ENCODE measurements at places on chromosomes 6 and 20. TPM values are rescaled to one million over a fixed set of nuclear protein-coding genes. Genes with fewer than 3 reads are reported as not detected.

DNA sequence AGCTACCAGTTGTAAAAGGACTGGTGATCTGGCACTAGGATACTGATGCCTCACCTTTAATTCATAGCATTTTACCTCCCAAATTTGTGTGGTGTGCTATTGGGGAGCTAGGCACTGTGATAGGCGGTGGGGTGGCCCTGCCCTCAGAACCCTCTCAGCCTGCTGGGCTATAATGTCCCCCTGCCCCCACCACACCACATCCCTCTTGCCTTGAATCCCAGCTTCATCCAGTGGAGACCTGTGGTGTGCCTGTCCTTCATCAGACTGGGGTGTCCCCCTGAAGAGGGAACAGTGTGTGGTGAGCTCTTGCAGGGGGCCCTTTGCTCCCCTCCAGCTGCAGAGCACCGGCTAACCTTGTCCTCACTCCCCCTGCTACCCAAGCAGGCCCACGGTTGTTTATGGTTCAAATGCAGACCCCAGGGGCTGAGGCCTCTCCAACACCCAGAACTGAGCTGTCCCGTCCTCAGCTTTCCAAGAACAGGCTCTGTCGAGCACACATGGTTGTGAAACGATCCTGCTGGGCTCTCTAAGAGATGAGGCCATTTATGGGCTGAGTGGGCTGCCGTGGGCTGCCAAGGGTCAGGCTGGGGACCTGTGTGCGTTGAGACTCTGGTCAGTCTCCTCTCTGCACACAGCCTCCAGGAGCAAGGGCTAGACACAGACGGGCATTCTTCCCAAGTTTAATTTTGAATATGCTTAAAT is 26.9 kb upstream of the VEGFA start:
- peak; percentile 33 for DNase-seq

GRCh38 chr6:154229786-154230185 is 126.8 kb downstream of the IPCEF1 start:
- DNase-seq, result no peak

DNA sequence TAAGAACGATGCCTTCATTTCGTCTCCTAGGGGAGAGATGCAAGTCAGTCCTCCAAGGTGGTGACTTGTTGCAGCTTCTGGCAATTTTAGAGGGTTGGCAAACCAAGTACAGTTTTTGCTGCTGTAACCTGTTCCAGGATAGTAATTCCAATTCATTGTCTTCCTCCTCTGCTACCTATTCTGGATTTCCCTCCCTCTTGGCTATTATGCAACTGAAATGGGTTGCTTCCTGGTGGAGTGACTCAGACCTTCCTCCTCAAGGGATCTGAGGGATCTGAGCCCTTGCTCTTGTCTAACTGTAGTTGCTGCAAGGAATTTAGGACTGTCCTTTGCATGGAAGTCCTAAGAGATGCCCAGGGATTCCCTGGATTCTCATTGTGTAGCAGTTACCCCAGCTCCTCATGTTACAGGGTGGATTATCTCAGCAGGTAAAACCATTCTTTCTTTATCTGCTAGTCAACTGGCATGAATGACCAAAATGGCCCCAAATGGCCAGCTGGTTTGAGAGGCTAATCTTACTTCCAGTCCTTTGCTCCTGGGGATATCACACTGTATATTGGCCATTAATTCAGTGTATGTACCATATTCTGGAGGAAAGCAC is 17.6 kb upstream of the ELMO2 start:
- no peak for DNase-seq

DNA sequence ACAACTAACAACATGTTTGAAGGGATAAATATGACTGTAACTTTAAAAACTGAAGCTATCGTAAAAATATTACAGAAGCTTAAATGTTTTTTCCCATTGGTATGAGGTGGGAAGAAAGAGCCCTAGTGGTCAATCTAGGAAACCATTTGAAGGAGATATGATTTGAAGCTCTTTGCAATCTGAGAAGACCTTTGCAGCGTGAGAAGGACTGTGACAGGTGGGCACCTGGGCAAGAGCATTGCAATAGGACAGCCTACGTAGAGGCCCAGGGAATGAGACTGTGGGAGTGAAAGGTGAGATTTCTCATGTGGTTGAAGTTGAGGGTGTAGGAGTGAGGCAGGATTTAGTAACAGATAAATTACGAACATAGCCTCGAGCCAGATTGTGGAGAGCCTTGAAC is 108.0 kb upstream of the PDE7B start:
- no peak for DNase-seq

- DNase-seq, result no peak
Measured at GRCh38 chr20:38880952-38881735, 45.1 kb upstream of the FAM83D start.

DNA sequence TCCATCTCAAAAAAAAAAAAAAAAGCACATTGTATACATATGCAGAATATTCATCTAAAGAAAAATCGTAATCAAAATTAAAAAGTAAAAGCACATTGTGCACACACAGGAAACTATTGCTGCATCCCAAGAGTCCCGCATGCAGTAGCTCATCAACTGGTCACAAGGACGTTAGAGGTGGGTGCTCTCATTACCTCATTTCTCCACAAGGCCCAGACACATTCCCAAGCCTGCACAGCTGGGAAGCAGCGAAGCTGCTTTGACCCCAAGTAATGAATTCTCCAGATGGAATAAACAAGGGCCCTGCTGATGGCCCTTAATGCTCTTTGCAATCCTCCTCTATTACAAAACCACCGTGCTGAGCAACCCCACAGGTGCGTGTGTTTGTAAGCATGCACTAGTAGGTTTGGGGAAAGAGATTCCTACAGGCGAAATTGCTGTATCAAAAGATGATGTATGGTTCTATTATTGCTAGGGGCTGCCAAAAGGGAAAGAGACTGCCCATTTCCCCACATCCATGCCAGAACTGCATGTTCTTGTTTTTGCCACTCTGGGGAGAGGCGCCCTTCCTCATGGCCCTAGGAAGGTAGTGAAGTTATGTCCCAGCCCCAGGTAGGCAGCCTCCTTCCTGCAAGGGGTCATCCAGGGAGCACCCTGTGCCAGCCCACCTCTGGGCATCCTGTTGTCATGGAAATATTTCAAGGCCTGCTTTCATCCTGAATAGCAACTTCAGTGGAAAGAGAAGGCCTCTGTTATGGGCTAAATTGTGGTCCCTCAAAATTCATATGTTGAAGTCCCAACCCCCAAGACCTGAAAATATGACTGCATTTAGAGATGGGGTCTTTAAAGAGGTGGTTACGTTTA is 34.6 kb upstream of the PTGIS start:
- DNase-seq, result no peak

GRCh38 chr6:84772428-84773132 is 8.2 kb upstream of the TBX18 start:
- DNase-seq, result no peak

GRCh38 chr6:168099201-168100010 is 20.4 kb upstream of the FRMD1 start:
- no peak for DNase-seq

DNA sequence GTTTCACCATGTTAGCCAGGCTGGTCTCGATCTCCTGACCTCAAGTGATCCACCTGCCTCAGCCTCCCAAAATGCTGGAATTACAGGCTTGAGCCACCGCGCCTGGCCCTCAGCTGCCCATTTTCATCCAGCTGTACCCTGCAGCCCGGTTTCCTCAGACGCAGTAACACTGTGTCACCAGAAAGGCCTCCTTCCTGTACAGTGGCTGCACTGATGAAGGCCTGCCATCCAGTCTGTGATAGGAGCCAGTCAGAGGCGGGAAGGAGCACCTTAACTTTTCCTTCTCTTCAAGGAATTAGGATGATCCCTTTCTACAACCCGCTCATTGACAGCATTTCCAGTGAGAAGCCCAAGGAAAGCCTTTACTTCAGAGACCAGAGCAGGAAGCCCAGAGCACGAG is 75.9 kb downstream of the GFOD1 start:
- DNase-seq, result no peak

DNA sequence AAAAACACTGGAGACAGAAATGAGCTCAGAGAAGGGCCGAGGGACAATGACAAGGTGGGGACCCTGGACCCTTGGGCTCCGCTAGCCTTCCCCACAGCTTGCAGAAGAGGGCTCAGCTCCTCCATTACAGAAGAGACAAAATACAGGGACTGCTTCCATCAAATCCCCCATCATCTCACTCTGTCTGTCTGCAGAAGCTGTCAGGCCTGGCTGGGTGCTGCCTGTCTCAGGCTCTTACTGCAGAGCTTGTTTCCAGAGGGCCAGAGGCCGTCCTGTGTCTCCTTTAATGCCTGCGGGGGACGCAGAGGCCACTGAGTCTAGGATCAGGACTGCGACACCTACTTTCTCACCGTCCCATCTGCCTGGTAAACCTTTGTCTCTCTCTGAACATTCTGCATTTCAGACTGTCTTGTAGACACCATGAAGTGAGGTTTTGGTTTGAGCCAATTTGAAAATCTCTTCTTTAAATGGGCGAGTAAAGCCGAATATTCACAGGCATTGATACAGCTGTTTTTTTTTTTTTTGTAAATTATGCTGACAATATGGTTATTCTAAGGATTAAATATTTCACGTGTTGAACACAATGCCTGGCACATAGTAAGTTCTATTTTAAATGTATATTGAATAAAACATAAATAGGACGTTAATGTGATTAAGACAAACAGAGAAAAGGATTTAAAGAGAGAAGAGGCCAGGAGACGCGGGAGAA is 28.3 kb downstream of the RNASET2 start:
- DNase-seq, result peak; percentile 61

- DNase-seq, result no peak
Measured at GRCh38 chr6:109826551-109826950, 135.5 kb downstream of the FIG4 start.

NHSL1 gene
- 88.2 TPM for total RNA-seq

CDH22 gene
- total RNA-seq, result 0.83 TPM

SEL1L2 gene
- 1.4 TPM for total RNA-seq

HFE gene
- 2.4 TPM for total RNA-seq

ALDH5A1 gene
- 17.4 TPM for total RNA-seq

RBBP8NL gene
- total RNA-seq, result not detected

KHDC1L gene
- not detected for total RNA-seq

DUSP15 gene
- 3.4 TPM for total RNA-seq

All from cardiac septum (tissue), 1 donor.